Activated CD8-positive, alpha-beta T cell treated with anti-CD3 and anti-CD28 coated beads for 36 hours (primary cell): ENCODE measurements at places on chromosomes 13 and 19.

DNA sequence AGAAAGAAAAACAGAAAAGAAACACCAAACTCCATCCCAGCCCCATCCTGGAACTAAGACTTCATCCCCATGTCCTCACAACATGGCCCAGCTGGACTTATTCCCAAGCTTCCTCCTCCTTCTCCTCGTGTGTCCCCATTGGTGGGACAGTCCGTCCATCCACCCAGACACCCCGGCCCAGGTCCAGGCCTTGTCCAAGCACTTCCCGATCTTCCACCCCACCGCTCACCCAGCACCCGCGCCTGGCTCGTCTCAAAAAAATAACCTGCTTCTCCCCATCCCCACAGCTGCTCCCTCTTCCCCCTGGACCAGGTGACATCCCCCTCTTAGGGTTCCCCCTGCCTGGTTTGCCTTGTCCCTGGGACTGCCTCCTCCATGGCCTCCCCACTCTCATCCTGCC is 1.4 kb upstream of the FCER2 start:
- H3K27me3 ChIP-seq = peaks cover 2% of the 10 kb centered on the region
- no peak overlapping the region for H3K4me3 ChIP-seq
- peaks cover 1% of the 10 kb centered on the region for H3K36me3 ChIP-seq
- H3K27ac ChIP-seq = no peak overlapping the region
- no peak for DNase-seq
- peaks cover 53% of the 10 kb centered on the region for H3K4me1 ChIP-seq

- DNase-seq = no peak
- H3K4me3 ChIP-seq = no peak overlapping the region
- peaks cover 2% of the 10 kb centered on the region for H3K27me3 ChIP-seq
- no peak overlapping the region for H3K27ac ChIP-seq
- peaks cover 2% of the 10 kb centered on the region for H3K4me1 ChIP-seq
- no peaks in the 10 kb centered on the region for H3K36me3 ChIP-seq
These were observed 209.0 kb downstream of the FGF14 start for GRCh38 chr13:102192858-102193257.

DNA sequence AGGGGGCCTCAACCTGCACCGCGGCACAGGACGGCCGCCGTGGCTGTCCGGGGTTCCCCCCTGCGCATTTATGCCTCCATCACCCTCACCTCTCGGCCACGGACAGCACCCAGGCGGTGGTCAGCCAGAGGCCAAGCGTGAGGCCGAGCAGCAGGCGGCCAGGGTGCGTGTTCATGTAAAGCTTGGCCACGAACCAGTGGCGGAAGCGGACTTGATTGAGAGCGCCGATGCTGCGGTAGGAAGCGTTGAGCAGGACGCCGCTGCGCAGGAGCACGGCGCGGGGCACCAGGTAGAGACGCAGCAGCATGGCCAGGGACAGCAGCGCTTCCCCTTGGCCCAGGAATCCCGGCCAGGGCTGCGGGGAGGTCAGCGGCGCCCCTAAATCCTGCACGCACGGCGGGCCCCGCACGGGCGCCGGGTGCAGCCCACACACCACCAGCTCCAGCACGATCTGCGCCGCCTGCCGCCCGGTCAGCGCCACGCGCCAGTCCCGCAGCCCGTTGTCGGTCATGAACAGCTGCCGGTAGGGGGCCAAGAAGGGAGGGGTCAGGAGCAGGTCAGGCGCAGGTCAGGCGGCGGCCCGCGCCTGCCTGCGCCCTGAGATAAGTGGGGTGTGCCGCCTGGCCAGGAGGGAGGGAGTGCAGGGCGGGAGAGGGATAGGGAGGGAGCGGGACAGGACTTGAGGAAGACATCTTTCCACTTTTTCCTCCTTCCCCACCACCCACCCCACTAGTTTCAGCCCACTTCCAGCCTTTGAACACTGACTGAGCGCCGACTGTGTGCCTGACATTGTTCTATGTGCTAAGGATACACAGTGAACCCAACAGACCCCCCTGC is 6.5 kb downstream of the KCNN4 start:
- H3K27ac ChIP-seq = no peak overlapping the region
- H3K27me3 ChIP-seq = no peaks in the 10 kb centered on the region
- DNase-seq = no peak
- peaks cover 31% of the 10 kb centered on the region for H3K4me1 ChIP-seq

- no peak overlapping the region for H3K27ac ChIP-seq
- H3K36me3 ChIP-seq = no peaks in the 10 kb centered on the region
- DNase-seq = no peak
- H3K4me3 ChIP-seq = no peak overlapping the region
- no peaks in the 10 kb centered on the region for H3K4me1 ChIP-seq
These were observed 200.2 kb downstream of the DCLK1 start for GRCh38 chr13:35930665-35931631.
